ENCODE measurements at places on chromosomes 2 and 18.

GRCh38 chr2:158174495-158174894 lies 72.8 kb downstream of the UPP2 start:
- no peak for DNase-seq

- DNase-seq, result no peak
Observed at GRCh38 chr2:217501887-217502286, 500.9 kb downstream of the TNS1 start.

- no peak for DNase-seq
Observed at GRCh38 chr2:28505361-28505760, 9.5 kb downstream of the PLB1 start.

DNA sequence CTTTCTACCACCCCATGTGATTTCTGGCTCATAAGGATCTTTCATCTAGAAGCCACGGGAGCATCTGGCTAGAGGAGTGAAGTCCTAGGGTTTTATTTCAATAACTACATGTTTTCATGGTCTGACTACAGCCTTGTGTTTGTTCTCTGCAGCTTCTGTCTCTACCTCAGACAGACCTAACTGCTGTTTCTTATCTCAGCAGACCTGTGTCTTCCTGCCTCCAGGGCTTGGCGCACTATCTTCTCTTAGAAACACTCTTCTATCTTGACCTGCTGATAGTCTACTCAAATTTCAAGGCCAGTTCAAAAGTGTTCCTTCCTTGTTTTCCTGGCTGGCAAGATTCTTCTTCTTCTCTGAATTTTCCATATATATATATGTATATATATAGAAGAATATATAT lies 11.0 kb upstream of the TRIB2 start:
- no peak for DNase-seq

DNA sequence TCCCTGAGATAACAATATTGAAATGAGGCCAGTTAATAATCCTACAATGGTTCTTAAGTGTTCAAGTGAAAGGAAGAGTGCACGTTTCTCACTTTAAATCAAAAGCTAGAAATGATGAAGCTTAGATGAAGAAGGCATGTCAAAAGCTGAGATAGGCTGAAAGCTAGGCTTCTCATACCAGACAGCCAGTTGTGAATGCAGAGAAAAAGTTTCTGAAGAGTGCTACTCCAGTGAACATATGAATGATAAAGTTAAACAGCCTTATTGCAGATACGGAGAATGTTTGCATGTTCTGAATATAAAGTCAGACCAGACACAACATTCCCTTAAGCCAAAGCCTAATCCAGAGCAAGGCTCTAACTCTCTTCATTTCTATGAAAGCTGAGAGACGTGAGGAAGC lies 51.4 kb downstream of the EML4 start:
- no peak for DNase-seq

DNA sequence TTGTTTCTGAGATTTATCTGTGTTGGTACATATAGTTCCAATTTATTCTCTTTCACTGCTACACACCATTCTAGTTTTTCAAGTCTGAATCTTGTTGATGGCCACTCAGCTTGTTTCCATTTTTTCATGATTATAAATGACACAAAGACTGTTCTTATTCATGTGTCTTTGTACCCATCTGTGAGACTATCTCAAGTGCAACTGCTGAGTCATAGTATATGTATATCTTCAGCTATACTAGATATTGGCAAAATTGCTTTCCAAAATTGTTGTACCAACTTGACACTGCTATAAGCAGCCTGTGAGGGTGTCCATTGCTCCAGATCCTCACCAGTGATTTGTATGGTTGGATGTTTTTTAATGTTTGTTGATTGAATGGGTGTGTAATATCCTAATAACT lies 37.2 kb upstream of the RTN4 start:
- DNase-seq, result no peak

GRCh38 chr2:1818404-1818803 lies 74.1 kb upstream of the PXDN start:
- DNase-seq, result no peak

- no peak for DNase-seq
Observed at GRCh38 chr2:227453810-227454209, 18.1 kb upstream of the AGFG1 start.

DNA sequence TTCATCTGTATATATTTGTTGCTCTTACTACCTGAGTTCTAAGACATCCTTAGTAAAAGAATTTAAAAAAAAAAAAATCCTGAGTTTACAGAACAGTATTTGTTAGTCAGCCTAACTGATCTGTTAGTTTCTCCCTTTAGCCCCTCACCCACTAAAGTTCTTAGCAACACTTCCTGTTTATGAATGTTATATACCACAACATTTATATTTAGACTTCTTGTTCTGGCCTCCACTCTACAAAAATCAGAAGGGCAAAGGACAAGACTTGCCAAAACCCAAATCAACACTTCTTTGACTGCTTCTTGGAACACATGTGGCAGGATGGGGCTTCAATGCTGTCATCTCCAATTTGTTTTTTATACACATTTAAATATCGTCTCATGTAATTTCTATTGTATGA lies 71.1 kb downstream of the MGAT5 start:
- DNase-seq, result no peak

GRCh38 chr18:23650968-23651927 lies 11.5 kb downstream of the ANKRD29 start:
- DNase-seq, result no peak

Data from activated CD4-positive, CD25-positive, alpha-beta regulatory T cell (primary cell).